RPMI8226 (cell line): ENCODE measurements at places on chromosomes 11 and 22.

DNA sequence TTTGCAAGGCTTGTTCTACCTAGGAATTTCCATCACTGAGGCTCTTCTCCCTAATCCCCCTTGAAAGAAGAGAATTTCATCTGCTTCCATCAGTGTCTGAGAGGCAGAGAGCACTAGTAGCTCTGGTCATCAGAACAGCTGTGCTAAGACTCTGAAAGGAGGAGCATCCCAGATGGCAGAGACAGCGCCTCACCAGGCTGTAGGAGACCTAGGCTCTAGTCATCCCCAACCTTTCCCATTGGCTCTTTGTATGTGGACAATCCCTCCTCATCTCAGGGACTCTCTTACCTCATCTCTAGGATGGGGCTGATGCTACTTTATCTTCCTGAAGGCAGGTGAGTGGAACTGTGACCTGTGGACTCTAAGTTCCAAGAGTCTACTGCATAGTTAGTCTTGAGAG is 8.8 kb upstream of the OR9I1 start:
- no peak for DNase-seq

DNA sequence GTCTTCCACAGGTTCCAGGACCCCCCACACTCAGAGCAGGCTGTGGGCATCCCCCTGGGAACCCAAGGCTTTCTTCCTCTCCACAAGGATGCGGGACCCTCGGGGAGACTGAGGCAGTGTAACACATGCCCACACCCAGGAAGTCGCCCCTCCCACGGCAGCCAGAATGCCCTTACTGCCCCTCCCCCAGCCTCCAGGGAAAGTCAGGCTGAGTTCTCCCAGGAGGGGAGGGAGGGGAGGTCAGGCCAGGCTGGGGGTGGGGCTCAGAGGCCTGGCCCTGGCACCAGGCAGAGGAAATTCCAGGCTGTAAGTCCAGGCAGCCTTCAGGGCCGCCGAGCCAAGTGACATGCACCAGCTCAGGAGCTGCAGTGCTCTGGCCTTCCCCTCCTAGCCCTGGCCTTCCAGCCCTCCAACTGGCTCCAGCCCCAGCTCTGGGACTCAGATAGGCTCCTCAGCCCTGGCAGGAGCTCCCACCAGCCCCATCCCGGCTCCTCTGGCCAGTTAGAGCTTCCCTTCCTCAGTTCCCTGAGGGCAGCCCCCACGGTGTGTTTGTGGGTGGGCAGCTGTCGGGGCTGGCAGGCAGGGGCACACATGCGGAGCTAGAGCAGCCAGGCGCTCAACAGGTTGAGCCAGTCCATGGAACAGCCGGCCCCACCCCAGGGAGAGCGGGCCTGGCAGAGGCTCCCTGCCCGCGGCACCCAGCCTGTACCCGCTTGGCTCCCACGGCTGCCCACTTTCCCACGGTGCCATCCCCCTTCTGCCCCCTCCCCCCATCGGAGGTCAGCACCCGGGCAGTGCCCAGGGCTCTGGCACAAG is 3.6 kb downstream of the BCL9L start:
- DNase-seq: no peak

- DNase-seq: no peak
Observed at GRCh38 chr22:31537019-31537535, 40.7 kb downstream of the SFI1 start.

GRCh38 chr11:119378851-119379465 is 2.5 kb downstream of the USP2 start:
- no peak for DNase-seq

GRCh38 chr11:121489823-121490222 is 37.1 kb upstream of the SORL1-AS1 start:
- DNase-seq: no peak

GRCh38 chr11:68938816-68939582 is 35.3 kb downstream of the IGHMBP2 start:
- DNase-seq: no peak

GRCh38 chr11:12007230-12007593 is 1.2 kb downstream of the DKK3 start:
- DNase-seq: no peak

GRCh38 chr11:46597609-46598219 is 3.9 kb upstream of the AMBRA1 start:
- DNase-seq: no peak

DNA sequence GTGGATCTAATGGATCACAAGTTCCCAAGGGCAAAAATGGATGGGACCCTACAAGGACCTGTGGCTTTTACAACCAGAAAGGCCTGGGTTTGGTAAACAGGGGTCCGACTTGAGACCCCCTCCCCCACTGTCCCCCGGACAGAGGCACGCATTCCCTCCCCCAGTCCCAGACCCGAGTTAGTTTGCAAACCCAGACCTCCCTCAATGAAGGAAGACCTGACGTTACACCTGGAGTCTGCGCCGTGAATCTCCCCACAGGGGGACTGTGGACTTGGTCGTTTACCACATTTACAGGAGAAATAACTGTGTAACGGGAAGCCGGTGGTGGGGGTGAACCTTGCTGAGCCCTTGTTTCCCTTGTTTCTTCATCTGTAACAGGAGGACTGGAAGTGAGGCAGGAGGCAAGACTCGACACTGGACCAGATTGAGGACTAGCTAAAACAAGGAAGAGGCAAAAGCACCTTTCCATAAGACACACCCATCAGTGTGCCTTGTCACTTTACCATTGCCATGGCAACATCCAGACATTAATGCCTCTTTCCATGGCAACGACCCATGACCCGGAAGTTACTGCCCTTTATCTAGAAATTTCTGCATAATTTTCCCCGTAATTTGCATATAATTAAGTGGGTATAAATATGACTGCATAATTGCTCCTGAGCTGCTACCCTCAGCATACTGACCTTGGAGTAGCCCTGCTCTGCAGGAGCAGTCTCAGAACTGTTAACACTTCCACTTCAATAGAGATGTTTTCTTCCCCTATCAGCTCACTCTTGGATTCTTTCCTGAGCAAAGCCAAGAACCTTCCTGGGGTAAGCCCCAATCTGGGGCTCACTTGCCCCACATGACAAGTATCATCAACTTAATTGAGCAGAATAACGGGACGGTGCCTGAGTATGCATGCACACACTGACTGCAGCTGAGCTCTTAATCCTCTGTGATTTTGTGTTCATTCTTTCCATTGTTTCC is 25.4 kb downstream of the PDGFB start:
- DNase-seq: no peak
